ENCODE measurements at places on chromosomes 1 and 21. TPM values are rescaled to one million over a fixed set of nuclear protein-coding genes. Genes with fewer than 3 reads are reported as not detected.

VANGL2 gene
- 2.3 TPM for total RNA-seq

FMN2 gene
- not detected for total RNA-seq

UBE2Q1 gene
- total RNA-seq, result 96.7 TPM

ASPM gene
- 36.3 TPM for total RNA-seq

TCEANC2 gene
- 5.9 TPM for total RNA-seq

MTHFR gene
- 21.0 TPM for total RNA-seq

KIF14 gene
- 17.2 TPM for total RNA-seq

MAPKAPK2 gene
- total RNA-seq, result 93.7 TPM

FMO4 gene
- 3.4 TPM for total RNA-seq

CLCA2 gene
- not detected for total RNA-seq

MSH4 gene
- total RNA-seq, result 0.54 TPM

BCAN gene
- not detected for total RNA-seq

C1orf94 gene
- total RNA-seq, result not detected

NCMAP gene
- 63.9 TPM for total RNA-seq

OR6N1 gene
- total RNA-seq, result not detected

OR2L2 gene
- not detected for total RNA-seq

PKLR gene
- not detected for total RNA-seq

CLCA1 gene
- not detected for total RNA-seq

KCNJ15 gene
- 34.8 TPM for total RNA-seq

MIXL1 gene
- not detected for total RNA-seq

B3GALT2 gene
- total RNA-seq, result not detected

ZDHHC18 gene
- total RNA-seq, result 21.8 TPM

TLR5 gene
- 17.3 TPM for total RNA-seq

NEK2 gene
- 32.7 TPM for total RNA-seq

MEAF6 gene
- total RNA-seq, result 70.8 TPM

ANGPTL3 gene
- total RNA-seq, result not detected

CFHR1 gene
- total RNA-seq, result not detected

SOX13 gene
- total RNA-seq, result 27.9 TPM

VAV3 gene
- 38.2 TPM for total RNA-seq

SYTL1 gene
- total RNA-seq, result 16.5 TPM

KRTAP20-2 gene
- not detected for total RNA-seq

KRTAP13-2 gene
- not detected for total RNA-seq

OR10J1 gene
- not detected for total RNA-seq

PGLYRP3 gene
- not detected for total RNA-seq

All from Calu3 (cell line).